Foreskin melanocyte (primary cell): ENCODE measurements at places on chromosomes 7 and 10.

DNA sequence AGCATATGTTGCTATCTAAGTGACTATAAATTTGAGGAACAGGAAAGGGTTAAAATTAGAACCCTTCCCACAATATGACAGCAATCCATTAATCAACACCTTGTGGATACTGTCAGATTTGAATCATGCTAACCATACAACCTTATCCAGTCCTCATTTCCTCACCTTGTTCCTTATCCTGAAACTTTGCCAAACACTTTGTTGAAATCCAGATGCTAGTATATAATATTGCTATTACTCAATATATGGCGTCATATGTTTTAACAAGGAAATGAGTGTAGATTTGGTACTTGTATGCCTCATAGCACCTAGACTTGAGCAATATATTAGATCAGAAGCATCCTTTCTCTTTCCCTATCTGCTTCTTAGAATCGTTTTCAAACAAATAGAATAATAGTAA is 66.3 kb upstream of the SLC25A13 start:
- DNase-seq: no peak

- DNase-seq: no peak
Observed at GRCh38 chr10:71553432-71553831, 156.7 kb downstream of the CDH23 start.

DNA sequence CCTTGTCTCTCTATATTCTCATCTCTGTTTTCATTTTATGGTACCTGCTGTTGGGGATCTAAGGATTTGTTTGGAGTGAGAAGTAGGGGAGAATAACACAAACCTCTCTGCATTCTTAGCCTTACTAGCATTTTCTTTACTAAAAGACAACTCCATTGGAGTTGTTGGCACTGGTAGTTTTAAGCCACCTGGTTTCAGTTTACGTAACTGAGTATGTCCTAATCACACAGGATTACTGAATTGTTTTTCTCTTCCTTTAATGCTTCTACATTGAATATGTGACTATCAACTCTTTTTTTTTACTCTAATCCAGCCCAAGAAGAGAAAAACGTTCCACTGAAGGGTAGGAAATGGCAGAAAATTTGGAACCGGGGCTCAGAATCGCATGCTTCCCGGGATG is 30.0 kb upstream of the TRIL start:
- no peak for DNase-seq

- peak; percentile 25 for DNase-seq
Observed at GRCh38 chr10:58064714-58065528, 202.8 kb downstream of the IPMK start.

- DNase-seq: no peak
Observed at GRCh38 chr10:24680647-24681524, 42.8 kb downstream of the ARHGAP21 start.

DNA sequence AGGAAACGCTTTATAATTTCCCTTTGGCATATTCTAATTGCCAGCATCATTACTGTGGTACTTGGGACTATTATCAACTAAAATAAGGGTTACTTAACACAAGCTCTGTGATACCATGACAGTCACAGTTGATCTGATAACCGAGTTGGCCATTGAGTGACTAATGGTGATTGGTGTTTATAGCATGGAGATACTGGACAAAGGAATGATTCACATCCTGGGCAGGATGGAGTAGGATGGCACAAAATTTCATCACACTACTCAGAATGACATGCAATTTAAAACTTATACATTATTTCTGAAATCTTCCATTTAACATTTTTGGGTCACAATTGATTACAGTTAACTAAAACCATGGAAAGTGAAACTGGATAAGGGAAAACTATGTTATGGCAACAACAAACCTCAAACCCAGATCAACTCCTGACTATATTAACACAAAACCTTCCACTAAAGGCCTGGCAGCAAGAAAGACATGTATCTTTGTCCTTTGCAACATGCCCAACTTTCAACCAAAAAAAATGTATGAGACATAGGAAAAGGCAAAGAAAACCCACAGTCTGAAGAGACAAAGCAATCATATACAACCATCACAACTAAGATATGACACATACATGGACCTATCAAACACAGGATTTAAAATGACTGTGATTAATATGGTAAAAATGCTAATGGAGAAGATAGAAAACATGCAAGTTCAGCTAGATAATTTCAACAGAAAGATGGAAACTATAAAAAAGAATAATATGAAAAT is 208.5 kb upstream of the NRP1 start:
- peak; percentile 14 for DNase-seq

GRCh38 chr10:116073001-116073400 is 200.0 kb downstream of the GFRA1 start:
- DNase-seq: no peak

DNA sequence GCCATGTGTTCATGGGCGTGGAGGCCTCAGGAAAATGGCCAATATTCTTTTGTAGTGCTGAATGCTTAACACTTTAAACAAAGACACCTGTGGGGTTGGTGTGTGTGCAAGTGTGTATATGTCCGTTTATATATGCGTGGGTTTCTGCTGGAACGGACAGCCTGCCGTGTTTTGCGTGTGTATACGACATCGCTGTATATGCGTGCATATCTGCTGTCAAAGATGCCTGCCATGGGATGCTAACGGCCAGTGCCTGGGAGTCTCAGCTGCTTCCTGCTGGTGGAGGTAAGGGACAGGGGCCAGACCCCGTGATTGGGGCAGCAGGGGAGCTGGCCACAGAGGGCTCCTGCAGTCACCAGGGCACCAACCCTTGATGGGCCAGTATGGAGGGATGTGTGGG is 216.3 kb upstream of the SHH start:
- no peak for DNase-seq

- no peak for DNase-seq
Observed at GRCh38 chr10:130631142-130632096, 495.2 kb downstream of the GLRX3 start.

- no peak for DNase-seq
Observed at GRCh38 chr7:147756300-147756699, 834.3 kb upstream of the C7orf33 start.

DNA sequence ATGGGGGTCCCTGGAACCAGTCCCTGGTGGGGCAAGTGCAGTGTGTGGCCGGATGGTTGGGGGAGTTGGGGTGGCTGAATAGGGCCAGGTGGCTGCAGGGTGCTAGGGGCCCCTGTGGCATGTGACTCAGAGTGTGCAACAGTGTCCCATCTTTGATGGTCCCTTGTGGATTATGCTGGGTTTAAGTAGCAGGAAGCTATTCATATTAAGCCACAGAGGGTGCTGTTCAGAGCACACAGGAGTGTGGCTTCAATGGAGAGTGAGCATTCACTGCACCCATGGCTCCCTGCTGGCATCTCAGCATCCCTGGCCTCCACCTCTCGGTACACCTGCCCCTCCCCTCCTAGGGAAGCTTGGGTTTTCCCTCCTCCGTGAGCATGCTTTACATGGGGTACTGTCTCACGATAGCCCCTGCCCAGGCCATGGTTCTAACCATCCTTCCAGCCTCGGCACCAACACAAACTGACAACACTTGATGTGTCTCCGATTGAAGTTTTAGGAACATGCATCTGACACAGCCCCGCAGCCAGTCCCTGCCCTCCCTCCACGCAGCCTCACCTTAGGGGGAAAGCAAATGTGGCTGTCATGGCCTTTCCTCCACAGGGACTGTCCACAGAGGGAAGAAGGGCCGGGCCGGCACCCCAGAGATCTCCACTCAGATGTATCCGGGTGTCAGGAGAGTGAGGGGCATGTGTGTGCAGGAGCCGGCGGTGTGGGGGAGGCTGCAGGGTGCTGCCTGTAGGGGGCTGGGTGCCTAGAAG is 30.4 kb upstream of the PPIF start:
- no peak for DNase-seq

GRCh38 chr10:106493751-106494150 is 670.8 kb downstream of the SORCS1 start:
- no peak for DNase-seq

DNA sequence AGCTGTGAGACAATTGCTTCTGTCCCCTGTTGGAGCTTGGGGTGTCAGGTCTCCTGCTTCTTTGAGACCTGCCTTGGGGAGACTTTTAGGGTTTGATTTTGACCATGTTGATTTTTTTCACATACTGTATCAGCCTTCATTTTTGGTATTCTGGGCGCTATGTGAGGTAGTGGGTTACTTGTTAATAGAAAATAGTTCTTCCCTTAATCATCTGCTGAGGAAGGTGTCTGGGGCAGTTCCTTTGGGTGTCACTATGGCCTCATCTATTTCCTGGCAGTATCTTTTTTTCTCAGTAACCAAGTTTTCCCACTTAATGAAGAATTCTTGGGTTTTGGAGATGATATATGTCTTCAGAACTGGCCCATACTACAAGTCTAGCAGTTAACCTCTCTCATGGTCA is 4.6 kb upstream of the NOLC1 start:
- no peak for DNase-seq
